ENCODE measurements at places on chromosomes 2 and 18.

DNA sequence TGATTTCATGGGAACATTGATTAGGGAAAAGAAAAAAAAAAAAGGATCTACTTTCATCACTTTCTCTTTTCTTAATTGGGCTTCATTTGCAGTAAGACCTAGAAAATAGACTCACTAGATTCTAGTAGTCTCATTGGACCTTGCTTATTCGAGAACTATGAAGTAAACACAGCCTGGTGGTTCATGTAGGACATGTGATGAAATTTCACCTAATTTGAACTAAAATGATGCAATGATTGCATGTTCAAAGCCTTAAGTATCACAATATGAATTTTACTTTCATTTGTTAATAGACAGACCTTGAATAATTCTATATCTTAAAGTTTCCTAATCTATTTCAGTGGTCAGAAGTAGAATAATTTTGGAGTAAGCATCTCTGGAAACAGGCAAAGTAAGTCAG, 688.9 kb upstream of the NRXN1 start:
- no peak for DNase-seq

DNA sequence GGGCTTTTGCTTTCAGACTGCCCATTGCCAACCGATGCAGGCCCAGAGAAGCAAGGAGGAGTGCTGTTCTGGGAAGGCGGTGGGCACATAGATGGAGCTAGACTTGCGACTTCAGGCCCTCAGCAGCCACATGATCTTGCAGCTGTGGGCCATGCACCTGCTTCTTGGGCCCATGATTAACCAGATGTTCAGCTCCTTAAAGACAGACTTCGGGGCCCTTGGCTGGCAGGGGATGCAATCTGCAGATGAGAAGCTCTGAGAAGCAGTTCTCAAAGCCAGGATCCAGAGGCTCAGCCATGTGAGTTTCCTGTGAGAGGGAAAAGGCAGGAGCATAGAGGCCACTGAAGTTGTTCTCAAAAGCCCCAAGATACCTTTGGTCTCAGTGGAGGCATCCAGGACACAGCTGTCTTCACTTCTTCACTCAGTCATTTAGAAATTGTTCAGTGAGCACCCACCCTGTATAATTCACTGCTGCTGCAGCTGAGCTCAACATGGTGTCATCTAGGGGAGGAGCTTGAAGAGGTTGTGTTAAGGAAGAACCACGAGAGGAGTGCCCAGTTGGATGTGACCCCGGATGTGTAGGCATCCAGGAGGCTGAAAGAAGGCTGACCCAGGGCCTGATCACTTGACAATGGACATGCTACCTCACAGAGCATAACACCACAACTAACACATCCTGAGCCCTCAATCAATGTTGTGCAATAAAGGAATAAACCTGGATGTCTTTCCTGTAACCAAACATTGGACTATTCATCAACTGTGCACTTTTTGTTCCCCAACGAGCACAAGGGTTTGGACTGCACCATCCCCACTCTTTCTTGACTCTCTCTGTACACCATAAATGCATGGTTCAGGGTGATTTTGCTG, 44.7 kb upstream of the TMEM200C start:
- DNase-seq, result no peak

GRCh38 chr2:99670768-99671734, 181.2 kb upstream of the REV1 start:
- no peak for DNase-seq

DNA sequence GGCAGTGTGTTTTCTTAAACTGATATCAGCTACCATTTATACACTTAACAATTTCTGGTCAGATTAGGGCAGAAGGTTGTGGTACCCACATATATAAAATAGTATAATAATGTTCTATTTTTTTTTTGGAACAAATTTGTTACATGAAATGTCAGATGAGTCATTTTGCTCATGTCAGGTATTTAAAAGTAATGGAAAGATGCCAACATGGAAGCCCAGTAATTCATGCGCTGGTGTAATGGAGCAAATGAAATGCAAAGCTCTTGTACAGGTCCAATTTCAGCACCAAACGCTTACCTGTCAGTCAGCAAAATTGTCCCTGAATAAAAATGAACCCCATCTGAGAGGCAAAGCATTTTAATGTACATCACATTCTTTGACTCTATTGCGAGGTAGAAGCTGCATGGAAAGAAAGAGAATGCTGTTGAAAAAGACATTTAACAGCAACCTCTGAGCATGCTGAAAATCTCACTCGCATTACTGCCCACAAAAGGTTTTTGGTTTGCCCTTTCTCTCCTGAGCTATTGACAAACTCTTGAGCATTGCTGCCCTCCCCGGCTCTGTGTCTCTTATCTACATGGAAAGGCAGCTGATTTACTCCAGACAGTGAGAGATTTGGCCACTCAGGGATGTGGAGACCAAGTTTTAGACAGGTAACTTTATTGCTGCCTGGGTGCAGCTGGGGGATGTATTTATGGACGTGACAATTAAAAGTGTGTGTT, 217.5 kb downstream of the CAMKMT start:
- DNase-seq, result no peak
